ENCODE measurements at places on chromosomes 3 and 15.

GRCh38 chr3:46091046-46091445 is 63.8 kb upstream of the XCR1 start:
- peak; percentile 58 for DNase-seq

DNA sequence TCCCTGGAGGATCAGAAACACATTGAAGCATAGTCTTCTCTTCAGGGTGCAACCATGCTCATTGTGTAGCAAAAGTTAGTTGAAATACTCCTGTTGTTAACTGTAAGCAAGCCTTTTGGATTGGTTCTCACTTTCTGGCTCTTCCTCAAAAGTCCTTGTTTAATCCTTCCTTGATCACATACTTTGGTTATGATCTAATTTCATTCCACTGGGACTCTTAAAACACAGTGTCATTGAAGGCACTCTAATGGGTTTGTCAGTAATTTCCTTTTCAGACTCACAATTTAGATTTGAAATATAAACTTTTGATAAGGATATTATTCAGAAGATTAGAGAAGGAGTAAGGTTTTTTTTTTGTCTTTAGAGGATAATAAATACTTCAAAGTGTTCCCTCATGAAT is 451.7 kb upstream of the SGO1 start:
- DNase-seq, result no peak

- no peak for DNase-seq
Measured at GRCh38 chr3:53651927-53652326, 157.5 kb downstream of the CACNA1D start.

GRCh38 chr15:38691965-38692788 is 127.6 kb upstream of the RASGRP1 start:
- DNase-seq, result no peak

DNA sequence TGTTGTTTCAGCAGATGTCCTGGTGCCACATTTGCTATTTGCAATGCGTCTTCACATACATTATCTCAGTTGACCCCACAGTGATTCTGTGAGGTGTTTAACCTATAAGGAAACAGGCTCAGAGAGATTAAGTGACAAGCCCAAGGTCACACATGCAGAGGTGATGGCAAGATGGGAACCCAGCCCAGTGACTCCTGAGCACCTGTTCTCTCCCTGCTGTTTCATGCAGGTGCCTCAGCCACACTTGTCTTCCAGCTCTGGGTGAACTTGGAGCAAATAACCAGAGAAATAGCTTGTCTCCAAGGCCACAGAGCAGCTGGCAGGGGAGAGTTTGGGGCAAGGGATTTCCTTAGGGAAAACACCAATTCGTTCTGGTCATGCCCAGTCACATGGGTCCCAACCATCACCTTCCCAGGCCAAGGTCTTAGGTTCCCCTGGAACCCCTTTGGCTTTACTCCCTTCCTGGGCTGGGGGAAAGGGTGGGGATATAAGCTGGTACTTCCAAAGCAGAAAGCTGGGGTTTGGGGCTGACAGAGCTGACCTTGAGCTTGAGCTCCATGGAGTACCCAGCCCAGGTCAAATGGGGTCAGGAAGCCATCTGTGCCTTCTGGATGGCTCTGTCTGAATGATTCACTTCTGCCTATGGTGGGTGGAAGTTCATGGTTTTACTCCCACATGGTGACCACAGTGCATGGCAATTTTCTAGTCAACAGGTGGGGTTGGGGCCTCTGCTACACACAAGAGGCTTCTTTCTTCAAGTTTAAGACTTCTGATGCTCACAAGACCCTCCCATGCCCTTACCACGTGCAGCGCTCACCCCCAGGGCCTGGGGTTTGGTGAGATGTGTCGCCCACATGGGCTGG is 22.4 kb downstream of the LIPC start:
- DNase-seq, result peak; percentile 57

DNA sequence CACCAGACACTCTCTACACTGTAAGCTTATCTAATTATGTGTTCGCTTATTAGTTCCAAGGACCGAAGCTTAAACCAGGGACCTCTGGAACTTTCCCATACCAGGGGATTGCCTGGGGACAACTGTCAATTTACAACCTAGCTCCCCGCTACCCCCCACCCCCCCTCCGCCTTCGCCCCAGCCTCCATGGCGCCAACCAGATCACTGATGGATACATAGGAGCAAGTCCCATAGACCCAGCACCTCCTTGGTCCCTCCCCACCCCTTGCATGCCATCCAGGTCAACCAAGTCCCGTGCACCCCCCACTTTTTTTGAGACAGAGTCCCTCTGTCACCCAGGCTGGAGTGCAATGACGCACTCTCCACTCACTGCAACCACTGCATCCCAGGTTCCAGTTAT is 930 bp upstream of the PDCD7 start:
- DNase-seq, result no peak

GRCh38 chr3:27623085-27623753 is 98.9 kb downstream of the EOMES start:
- peak; percentile 20 for DNase-seq

GRCh38 chr3:179558742-179559364 is 3.9 kb upstream of the ACTL6A start:
- peak; percentile 57 for DNase-seq

DNA sequence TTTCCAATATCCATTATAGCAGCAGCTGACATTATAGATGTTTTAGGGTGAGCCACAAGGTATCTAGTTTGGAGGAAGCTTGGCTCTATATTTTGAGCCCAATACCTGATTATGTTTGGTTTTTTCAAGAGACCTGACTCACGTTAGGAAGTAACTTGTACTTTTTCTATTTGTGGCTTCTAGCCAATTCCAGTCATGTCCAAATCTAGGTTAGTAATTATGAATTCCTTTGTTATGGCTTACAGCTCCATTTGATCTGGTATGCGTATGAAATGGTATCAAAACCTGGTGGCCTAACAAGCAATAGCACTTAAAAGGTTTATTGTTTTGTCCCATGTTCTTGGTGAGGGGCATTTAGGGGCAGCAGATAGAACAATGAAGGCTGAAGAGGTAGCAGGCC is 115.9 kb downstream of the TOP2B start:
- no peak for DNase-seq

DNA sequence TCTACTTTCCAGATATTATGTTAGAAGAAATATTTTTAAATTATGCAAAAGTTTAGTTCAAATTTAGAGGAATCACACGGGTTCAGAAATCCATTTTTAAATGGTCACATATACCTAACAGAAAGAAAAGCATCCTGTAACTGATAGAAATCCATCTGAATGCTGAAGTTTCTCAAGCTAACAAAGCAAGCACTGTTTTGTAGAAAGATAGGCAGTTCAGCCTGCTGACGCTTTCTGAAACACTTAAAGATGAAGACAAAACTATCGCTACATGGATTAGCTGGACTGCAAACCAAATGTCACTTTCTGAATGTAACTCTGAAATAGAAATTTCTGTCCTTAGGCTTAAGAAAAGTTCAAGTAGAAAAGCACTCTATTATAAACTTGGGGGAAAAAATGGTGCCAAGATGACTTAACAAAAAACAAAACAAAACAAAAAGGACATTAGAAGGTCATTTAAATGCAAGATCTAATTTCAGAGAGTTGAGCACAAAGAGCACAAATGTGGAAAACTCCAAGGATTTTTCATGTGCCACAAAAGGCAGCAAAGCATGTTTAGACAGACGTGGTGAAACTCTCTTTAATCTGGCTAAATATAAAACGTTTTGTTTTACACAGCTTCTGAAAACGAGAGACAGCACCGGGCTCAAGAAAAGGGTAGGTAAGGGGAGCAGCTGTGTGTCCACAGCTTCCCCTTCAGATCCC is 1.2 kb downstream of the PLOD2 start:
- DNase-seq, result no peak

- DNase-seq, result no peak
Measured at GRCh38 chr15:21269121-21269520, 171.2 kb downstream of the POTEB3 start.

- DNase-seq, result no peak
Measured at GRCh38 chr15:70261083-70261482, 163.4 kb upstream of the TLE3 start.

DNA sequence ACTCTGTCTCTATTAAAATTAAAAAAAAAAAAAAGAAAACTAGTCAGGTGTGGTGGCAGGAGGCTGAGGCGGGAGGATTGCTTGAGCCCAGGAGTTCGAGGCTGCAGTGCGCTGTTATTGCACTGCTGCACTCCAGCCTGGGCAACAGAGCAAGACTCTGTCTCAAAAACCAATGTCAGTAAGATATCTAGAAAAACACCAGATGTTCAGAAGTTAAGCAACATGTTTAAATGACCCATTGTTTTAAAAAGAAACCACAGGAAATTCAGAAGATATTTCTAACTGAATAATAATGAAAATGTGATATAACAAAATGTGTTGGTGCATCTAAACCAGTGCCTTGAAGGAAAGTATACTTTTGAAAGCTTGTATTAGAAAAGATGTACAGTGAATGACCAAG is 203.4 kb upstream of the CGNL1 start:
- DNase-seq, result no peak

DNA sequence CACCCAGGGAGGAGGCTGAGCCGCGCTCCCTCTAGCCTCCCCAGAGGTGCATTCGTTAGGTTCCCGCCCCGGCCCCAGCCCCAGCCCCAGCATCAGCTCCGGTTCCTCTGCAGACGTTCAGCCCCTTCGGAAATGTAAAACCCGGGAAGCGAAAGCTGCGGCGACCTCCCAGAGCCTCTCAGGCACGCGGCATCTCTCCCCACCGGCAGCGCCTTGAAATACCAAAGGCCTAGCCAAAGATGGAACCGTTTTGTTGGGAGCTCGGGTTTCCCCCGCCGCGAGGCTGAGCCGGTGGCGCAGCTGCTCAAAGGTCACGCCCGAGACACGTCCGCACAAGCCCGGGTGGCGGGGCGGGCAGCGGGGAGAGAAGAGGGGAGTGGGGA is 77.8 kb upstream of the HES1 start:
- DNase-seq, result no peak

DNA sequence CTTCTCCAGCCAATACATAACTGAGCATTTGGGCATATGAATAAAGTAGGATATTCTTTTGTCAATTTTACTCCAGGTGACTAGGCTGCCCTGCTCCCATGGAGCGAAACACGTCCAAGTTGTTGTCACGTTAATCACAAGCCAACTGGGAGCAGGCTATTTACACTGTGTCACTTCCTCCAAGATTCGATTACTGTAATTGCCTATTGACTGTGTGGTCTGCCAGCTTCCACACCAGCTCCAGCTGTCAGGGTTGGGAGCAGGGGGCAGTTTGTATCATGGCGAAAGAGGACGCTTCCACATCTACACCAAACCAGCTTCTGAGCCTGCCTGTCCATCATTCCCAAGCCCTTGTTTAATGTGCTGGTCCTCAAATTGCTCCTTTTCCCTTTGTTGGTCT is 89.2 kb upstream of the RORA start:
- DNase-seq, result no peak

GRCh38 chr3:183120538-183121215 is 21.4 kb upstream of the MCCC1 start:
- DNase-seq, result no peak

- no peak for DNase-seq
Measured at GRCh38 chr3:48474619-48475018, 28.1 kb downstream of the ATRIP start.

DNA sequence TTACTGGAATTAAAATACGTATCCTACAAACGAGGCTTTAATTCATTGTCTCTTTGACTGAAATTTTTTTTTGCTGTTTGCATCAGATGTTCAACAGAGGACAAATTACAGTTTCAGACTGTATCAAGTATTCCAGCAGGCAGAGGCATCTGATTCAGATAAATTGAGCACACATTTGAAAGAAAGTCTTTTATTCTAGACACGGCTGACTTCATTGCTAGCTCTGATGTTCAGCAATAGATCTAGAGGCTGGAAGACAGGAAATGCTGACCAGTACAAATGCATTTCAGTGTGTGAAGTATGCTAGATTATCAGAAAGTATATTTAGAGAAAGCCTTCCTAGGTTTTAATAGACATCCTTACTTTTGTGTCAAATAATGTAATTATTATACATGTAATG is 472.2 kb downstream of the NLGN1 start:
- DNase-seq, result no peak

GRCh38 chr15:69751147-69751546 is 298.5 kb downstream of the RPLP1 start:
- no peak for DNase-seq

DNA sequence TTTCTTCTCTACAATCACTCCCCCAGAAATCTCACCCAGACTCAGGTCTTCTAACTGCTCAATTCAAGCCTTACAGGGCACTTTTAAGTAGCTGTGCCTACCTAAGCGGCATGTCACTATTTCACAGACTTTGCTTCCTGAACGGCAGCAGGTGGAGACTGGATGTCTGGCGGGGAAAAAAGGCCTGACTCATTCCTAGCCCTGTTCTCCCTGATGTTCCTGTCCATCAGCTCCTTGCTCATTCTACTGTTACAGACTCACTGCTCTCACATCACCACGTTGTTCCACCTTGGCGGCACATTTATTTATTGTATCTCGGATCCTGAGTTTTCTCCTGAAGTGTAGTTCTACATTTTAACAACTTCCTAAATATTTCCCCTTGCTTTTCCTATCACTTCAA is 52.6 kb upstream of the ATP11B start:
- DNase-seq, result no peak

- DNase-seq, result no peak
Measured at GRCh38 chr3:76728426-76728825, 311.5 kb upstream of the ROBO2 start.

- no peak for DNase-seq
Measured at GRCh38 chr15:69712991-69713390, 260.4 kb downstream of the RPLP1 start.

DNA sequence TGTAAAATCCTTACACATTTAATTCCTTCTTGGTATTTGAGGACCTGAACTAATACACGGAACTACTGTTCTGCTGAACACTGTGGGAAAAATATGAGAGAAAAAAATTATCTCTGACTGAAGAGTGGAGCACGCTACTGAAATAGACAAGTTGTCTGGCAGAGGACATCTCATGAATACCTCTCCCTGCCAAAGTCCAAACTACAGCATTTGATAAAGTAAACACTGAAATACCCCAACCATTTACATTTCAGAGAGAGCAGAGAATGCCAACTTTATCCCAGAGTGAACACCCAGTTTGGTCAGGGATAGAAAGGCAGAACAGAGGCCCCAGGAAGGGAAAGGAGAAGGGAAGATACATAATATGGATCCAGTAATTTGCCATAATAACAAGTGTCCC is 920.7 kb downstream of the SQOR start:
- no peak for DNase-seq

DNA sequence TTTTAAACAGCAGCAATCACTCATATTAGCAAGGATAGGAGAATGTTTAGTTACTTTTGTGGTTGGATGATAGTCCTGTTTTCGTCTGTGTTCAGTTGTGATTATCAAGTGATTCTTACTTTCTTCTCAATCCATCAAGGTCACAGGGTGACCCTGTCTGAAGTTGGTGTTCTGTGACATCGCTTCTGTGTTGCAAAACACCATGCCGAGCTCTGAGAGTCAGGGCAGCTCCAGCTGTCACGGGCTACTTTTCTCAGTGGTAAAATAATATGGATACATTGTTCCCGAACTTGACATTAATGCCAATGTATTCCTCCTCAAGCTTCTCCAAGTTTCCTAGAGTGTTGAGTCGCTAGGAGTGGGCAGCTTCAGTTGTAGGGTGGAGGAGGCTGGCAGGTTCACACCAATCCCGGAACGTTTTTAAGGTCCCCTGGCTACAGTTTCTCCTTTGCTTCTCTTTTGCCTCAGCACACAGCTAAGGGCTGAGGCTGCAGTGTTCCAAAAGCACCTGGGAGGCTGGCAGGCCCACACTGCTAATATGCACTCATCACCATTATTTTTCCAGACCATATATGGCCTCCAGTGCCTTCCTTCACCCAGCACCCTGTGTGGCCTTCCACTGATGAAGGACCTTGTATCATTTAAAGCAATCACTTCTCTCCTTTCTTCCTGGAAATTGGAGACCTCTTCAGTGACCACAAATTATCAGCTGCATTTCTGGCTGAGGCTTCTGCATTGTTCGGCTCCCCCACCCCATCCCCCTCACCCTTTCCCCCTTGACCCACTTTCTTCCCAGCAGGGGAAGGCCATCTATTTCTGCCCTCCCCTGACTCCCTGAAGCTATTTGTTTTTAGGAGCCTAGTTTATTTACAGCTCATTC is 25.8 kb downstream of the COLQ start:
- DNase-seq, result no peak

Measured in inflammatory macrophage treated with lipopolysaccharide for 1 hour (primary cell).